ENCODE measurements at places on chromosomes 3 and 15. TPM values are rescaled to one million over a fixed set of nuclear protein-coding genes. Genes with fewer than 3 reads are reported as not detected.

The TNFAIP8L3 gene
- total RNA-seq = 1.8 TPM

The PIGZ gene
- total RNA-seq = 2.1 TPM

The LINGO1 gene
- total RNA-seq = not detected

The TAGLN3 gene
- 0.46 TPM for total RNA-seq

The CACNA2D2 gene
- total RNA-seq = 0.46 TPM

The ZNF80 gene
- total RNA-seq = 0.74 TPM

The FILIP1L gene
- total RNA-seq = 4.5 TPM

The SLC27A2 gene
- 99.5 TPM for total RNA-seq

The LRRC31 gene
- 0.07 TPM for total RNA-seq

The SNAP23 gene
- 78.9 TPM for total RNA-seq

The HTR3E gene
- total RNA-seq = not detected

GRCh38 chr15:61205346-61205921 lies 23.7 kb downstream of the RORA start:
- DNase-seq = no peak

DNA sequence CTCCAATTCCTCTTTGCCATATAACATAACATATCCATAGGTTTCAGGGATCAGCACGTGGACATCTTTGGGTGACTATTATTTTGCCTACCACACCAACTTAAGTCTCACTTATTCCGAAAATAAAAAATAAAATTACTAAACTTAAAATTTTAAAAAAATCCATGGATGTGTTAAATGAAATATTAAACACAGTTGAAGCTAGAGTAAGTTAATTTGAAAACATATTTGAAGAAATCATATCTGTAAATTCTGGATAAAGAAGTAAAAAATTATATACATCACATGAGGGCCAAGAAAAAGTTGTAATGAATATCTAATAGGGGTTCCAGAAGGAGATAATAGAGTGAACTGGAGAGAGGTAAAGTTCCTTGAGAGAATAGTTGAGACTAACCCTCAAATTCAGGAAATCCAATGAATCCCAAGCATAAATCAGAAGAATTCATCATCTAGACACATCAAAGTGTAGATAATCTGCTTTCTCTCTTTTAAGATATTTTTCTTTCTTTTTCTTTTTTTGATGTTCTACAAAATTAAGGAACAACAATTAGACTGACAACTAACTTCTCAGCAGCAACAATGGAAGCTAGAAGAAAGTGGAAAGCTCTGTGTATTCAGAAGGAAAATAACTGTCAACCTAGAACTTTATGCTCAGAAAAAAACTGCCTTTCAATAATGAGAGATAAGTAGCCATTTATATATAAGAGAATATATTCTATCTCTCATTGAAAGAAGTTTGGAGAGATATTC lies 147.4 kb downstream of the ABHD5 start:
- DNase-seq = no peak

GRCh38 chr3:23991683-23992628 lies 46.9 kb downstream of the NR1D2 start:
- DNase-seq = no peak

DNA sequence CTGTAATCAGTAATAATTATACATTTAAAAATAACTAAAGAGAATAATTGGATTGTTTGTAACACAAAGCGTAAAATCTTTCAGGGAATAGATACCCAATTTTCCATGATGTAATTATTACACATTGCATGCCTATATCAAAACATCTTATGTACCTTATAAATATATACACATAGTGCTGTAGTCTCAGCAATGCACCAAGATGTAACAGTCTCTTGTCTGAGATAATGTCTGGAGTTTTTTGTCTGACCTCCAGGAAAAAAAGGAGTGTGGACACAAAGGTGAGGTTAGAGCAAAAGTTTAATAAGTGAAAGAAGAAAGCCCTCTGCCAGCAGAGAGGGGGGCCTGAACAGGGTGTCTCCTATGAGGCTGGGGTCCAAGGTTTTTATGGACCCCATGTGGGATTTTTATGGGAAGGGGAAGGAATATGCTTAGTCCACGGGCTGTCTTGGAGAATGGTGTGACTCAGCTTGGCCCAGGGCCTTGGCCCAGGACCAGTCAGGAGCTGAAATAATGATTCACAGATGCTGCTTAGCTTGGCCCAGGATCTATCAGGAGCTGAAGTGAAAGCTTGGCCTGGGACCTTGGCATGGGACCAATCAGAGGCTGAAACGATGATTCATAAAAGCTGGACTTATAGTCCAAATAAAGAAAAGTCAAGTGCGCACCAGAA lies 545.0 kb downstream of the ZPLD1 start:
- no peak for DNase-seq

GRCh38 chr3:17412950-17413530 lies 329.4 kb downstream of the TBC1D5 start:
- no peak for DNase-seq

DNA sequence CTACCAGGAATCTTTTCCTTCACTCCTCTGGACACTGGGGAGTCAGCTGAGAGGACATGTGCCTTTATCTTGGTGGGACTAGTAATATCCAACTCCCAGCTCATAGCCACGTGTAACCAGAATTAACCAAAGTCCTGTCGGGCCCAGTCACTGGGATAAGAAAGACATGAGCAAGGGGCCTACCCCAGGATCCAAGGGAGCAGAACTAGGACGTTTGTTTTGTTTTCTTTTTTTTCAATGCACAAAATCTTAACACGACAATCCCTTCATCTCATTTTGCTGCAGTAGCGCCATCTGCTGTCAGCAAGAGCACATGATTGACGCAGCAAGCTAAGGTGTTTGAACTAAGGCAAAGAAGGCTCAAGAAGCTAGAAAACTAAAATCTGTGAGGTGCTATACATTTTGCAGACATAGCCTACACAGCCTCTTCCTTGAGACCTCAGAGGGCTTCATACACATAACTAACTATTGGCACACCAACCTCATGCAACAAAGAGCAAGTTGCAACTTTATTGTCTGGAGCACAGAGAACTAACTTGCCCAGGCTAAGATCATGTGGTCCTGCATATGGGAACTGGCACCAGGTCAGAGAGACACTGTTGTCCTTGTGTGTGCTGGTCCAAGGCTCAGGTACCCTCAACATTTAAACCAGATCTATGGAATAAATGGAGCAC lies 43.6 kb downstream of the RLBP1 start:
- peak; percentile 52 for DNase-seq

GRCh38 chr3:20317616-20318015 lies 131.6 kb upstream of the SGO1 start:
- no peak for DNase-seq

GRCh38 chr15:57395292-57395691 lies 19.0 kb downstream of the CGNL1 start:
- no peak for DNase-seq

- DNase-seq = no peak
These were observed 103.0 kb upstream of the NAALADL2 start for GRCh38 chr3:174755833-174756829.

- no peak for DNase-seq
These were observed 82.7 kb downstream of the TMEM39A start for GRCh38 chr3:119380697-119381096.

GRCh38 chr15:70320482-70320881 lies 222.8 kb upstream of the TLE3 start:
- no peak for DNase-seq

- DNase-seq = peak; percentile 1
These were observed 1.9 kb downstream of the C3orf22 start for GRCh38 chr3:126556637-126557414.

DNA sequence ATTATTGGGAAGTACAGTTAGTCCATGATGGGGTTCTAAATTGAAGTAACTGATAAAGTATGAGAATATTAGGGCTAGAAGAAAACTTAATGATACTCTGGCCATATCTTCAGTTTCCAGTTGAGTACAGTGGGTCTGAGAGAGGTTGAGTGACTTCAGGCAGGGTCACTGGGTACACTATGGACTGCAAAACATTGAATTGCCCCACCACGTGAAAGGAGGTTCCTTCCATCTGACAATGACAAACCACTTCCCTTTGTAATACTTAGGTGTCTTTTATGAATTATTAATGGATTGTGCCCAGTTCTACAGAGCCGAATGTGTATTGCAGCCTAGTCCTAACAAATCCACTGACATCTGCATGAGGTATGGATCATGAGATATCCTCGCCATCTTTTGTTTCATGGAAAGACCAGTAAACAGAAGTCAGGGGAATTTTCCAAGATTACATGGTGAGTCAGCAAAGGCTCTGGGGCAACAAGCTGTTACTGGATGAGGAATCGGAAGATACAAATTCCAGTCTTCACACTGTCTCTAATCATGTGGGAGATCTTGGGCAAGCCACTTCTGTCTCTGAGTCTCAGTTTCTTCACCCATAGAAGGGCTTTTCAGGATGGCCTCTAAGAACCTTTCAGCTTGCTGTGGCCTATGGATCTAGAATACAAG lies 66.5 kb upstream of the BCL6 start:
- no peak for DNase-seq

DNA sequence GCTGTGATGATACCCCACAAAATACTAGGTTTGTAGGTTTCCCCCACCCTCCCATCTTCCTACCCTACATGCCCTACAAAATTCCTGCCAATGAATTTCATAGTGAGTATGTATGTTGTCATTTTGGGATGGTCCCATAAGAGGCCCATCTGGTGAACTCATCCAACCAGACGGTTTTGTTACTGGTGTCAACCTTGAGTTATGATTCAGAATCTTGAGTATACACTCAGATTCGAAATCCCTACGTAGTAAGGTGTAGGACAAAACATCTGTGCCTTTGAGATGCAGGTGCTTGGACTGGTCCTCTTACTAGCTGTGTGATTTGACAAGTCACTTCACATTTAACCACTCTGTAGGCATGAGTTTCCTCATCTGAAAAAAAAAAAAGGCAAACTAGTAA lies 3.6 kb downstream of the SIAH2 start:
- no peak for DNase-seq

GRCh38 chr15:69398491-69398891 lies 15.7 kb upstream of the KIF23 start:
- no peak for DNase-seq

GRCh38 chr15:33448961-33449606 lies 138.3 kb downstream of the RYR3 start:
- DNase-seq = no peak

DNA sequence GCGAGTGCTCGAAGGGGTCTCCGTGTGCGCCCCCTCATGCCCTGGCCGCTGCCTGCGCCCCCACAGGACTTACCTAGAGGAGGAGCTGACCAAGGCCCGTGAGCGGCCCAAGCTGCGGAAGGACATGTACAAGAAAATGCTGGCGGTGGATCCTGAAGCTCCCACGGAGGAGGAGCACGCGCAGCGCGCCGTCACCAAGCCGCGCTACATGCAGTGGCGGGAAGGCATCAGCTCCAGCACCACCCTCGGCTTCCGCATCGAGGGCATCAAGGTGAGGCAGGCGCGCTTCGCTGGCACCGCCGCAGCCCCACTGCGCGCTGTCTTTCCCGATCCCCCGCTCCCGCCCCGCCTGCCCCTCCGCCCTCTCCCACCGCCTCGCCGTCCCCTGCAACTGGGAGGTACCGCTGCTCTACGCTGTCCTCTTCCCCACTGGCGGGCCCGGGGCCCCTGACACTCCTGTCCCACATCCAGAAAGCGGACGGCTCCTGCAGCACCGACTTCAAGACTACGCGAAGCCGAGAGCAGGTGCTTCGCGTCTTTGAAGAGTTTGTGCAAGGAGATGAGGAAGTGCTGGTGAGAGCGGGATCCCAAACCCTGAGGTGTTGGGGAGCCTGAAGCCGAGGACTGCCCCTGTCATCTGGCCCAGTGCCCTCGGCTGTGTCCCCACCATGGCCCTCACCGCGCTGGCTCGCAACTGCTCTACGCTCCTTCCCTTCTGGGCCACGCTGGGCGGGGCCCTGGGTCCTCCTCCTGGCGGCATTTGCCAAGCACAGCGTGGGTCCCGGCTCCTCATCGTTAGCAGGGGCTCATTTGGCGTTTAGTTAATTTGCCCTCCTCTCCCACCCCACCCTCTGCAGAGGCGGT lies 8.5 kb downstream of the ITPKA start:
- no peak for DNase-seq

DNA sequence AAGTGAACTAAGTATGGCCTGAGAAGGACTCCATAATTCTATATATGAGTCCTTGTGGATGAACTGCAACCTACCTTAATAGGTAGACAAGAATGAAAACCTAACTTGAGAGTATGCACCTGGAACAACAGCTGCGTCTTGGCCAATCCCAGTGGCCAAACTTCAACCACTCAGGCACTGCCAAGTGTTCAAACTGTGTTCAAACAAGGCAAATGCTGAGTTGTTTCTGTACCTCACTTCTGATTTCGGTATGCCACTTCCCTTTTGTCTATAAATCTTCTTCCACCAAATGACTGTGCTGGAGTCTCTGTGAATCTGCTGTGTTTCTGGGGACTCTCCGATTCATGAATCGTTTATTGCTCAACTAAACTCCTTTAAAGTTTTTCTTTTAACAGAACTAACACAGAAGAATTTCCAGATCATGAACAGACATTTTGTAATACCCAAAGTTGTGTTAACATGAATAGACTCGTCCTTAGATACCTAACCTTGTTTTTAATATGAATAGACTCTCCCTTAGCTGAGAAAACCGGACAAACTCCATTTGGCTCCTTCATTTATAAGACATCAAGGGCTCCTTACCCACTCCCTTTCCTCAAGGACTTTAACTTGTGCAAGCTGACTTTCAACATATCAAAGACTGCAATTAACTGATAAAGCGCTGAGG lies 4.1 kb downstream of the ZNF717 start:
- no peak for DNase-seq

DNA sequence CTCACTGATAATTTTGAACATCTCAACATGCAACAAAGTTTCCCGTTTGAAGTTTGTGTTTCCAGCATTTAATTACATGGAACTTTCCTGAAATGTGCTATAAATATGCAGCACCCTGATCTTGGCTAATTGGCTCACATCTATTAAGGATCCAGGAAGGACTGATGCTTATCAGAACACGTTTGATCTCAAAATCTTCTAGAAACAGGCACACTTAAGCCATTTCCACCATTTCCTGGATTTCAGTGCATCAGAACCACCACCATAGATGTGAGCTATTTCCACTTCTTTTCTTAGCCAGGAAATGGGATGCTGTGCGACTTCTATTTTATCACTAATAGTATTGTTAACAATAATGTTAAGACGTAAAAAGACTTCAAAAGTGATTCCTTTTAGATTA lies 228.9 kb downstream of the FEZF2 start:
- no peak for DNase-seq

DNA sequence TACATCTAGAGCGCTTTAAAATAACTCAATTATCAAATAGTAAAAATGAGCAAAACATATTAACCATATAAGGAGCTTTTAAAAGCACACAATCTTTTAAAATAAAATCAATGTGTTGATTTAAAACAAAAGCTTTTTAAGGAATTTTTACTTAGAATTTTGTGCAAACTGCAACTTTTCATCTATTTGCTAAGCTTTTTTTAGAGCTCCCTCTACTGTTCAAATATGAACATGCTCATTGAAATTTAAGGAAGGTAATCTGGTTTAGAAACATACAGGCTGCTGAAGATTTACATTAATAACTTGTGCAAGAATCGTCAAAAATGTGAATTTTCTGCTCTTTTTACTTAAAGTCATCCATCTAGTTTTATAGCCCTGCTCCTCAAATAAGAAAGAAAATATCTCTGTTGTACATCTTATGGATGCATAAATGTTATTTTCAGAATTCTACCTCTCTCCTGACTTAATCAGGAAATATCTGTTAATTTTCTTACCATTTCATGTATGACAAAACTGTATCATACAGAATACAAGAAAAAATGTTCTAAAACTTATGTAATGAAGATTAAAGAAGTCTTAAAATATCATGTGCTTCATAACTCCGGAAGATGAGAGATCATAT lies 469.4 kb upstream of the ROBO2 start:
- DNase-seq = no peak
